ENCODE measurements at places on chromosomes 1 and 21.

- peak; percentile 32 for DNase-seq
Measured at GRCh38 chr21:21921410-21922232, 923.4 kb downstream of the NCAM2 start.

- no peak for DNase-seq
Measured at GRCh38 chr1:201818971-201819750, 9.8 kb upstream of the IPO9 start.

- no peak for DNase-seq
Measured at GRCh38 chr1:157399343-157399983, 152.9 kb downstream of the FCRL5 start.

GRCh38 chr1:150564051-150564991 is 15.1 kb downstream of the MCL1 start:
- DNase-seq = no peak

DNA sequence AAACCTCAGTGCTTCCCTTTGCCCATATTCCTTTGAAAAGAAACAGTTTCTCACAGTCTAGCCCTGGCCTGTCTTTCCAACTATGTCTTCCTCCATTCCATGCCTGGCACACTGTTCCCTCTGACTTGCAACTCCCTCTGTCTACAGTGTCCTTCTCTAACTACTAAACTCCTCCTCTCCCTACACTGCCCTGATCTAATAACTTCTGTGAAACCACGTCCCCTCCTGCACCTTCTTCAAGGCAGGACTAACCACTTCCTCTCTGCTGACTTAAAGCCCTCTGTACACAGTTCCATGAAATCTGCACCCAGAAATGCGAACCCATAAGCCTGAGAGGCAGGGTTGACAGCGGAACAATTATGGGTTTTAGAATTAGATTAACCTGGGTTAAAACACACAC is 62.2 kb upstream of the ATP1B1 start:
- no peak for DNase-seq

GRCh38 chr1:65538086-65538485 is 117.6 kb downstream of the LEPR start:
- DNase-seq = no peak

DNA sequence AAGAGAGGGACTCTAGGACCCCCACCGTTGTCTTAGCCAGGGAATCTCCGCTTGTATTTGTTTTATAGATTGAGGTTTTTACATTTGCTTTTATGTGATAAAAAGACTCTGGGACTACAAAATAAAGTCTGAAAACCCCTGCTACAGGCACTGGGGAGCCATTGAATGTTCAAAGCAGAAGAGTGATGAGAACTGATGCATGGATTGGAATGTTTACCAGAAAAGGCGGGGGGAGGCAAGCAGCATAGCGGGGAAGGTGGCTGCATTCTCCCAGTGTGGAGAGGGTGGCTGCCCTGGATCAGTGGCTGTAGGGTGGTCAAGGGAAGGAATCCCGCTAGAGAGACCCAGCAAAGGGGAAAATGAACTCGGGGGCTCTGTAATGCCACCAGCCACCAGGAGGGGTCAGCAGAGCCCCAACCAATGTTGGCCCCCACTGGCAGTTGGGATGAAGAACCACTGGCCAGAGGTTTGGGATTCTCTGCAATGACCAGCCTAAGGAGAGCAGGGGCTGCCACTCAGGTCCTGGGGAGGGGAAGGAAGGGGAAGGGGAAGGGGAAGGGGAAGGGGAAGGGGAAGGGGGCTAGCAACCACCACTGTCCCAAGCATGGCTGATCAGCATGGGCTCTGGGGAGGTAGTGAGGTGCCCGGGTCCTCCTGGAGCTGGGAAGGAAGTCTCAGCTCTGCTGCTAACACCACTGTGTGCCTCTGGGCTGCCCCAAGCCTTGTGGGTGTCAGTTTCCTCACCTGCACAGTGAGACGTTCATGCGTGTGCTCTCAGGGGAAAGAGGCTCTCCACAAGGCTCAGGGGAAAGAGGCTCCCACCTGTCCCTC is 19.2 kb upstream of the PEF1 start:
- peak; percentile 12 for DNase-seq

- no peak for DNase-seq
Measured at GRCh38 chr1:205444300-205444930, 11.4 kb downstream of the BLACAT1 start.

DNA sequence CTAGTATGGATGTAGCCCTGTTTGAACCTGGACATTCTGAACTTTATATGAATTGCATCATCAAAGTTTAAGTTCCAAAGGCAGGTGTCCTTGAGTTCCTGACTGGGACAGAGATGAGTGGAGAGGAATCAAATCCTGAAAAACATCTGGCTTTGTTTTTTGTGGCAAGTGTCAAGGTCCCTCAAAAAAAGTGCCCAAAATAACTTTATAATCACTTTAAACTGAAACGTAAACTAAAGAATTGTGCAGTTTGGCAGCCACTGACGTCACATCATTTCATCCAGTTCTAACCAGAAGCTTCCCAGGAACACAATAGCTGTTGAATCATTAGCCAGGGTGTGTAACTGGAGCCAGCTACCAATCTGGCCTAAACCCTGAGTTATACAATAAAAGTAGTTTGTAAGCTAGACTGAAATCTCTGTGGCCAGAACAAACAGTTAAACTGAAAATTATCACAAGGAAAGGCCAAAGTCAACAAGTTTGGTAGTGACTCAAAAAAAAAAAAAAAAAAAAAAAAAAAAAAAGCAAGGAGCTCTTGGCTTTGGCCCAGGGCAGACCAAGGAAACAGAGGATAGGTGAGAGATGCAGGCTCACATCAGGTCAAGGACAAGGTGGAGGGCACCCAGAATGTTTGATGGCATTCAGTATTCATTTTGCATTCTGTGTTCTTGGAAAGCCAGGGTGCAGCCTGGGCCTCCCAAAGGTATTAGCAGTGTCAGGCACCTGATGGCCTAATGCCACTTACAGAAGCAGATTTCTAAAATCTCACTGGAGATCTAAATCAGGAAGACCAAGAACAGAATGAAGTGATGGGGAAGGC is 74.3 kb downstream of the TNFSF18 start:
- no peak for DNase-seq

DNA sequence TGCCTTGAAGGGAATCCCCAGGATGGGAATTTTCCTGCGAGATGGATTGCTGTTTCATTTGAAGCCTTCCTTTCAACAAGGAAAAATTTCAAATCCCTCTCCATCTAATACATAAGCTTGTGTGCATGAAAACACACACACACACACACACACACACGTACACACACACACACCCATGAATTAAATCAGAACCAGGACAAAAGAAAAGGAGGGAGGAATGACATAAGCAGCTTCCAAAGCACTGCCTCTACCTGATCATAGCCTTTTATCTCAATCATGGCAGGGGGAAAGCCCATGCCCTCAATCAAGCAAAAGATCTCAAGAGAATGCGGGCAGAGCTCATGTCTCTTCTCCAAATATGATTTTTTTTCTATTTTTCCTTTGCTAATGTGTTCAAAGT is 139.7 kb downstream of the SLC44A5 start:
- no peak for DNase-seq

DNA sequence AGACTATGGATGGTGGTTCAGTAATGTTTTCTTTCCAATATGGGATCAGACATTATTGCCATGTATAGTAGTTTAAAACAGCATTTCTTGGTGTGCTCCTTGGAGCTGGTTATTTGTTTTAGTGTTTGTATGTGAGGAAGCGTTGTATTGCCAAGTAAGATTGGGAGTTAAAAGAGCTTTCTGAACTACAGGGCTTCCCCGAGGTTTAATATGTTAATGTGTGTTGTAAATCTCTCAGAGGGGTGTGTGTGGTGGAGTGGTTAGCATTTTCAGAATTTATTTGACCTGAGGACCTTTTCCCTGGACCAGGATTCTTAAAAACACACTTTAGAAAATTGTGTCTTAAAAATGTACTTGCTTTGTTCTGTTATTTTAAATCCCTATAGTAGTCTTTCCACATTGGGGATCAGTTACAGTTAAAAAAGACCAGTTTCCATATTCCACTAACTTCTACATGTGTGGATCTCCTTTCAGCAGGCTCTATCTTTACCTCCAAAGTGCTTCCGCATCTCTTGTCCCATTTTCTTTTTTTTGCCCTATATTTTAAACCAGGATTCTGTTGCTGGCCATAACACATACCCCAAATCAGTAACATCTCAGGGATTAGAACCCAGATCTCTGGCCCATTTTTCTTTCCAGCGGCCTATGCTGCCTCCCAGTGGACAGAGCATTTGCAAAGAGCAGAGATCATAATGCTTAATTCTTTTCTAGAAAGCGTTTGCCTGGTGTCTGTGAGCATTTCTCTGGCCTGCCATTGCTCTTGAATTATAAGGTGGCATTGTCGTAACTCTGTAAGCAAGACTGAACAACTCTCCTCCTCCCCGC is 58.6 kb downstream of the PBX1 start:
- peak; percentile 63 for DNase-seq

DNA sequence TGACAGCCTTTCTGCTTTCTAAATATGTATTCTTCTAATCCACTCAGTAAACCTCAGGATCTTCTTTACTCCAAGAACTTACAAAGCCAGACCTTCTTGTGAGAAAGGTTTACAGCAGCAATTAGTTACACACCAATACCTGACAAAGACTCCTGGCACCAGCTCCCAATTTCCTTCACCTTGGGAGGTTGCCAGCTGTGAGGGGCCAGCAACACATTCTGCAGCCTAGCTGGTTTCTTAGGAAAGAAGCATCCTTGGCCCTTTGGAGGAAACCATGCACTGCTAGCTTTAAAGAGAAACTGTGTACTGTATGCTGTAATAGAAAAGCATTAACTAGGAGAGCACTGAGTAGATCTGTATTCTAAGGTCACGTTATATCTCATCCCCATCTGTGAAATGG is 10.8 kb downstream of the FYB2 start:
- DNase-seq = no peak

- no peak for DNase-seq
Measured at GRCh38 chr1:83109692-83110091, 889.2 kb downstream of the TTLL7 start.

DNA sequence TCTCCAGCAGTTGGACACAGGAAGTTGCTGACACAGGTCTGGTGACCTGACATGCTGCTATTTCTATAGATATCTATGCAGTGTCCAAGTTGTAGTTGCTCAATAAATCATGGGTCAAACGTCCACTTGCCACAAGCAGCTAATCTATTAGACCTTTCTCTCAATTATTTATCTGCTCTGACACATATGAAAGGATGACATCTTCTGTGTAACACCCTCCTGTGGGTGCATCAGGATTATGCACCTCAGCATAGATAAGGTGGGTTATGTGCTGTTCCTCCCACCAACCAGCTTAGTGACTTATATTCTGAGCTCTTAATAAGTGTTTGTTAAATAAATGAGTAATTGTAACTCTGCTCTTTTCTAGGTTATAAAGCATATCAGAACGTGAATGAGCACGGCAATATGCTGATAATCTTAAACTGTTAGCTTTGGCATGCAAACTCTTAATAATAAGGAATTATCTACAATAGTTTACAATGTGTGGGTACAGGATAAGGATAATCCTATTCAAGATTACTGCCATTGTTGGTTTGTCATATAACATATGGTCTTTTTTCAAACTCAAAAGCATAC is 90.7 kb upstream of the GCLM start:
- no peak for DNase-seq

- DNase-seq = no peak
Measured at GRCh38 chr1:6513320-6513801, 21.9 kb upstream of the PLEKHG5 start.

- no peak for DNase-seq
Measured at GRCh38 chr21:32426592-32427051, 14.1 kb downstream of the EVA1C start.

GRCh38 chr1:29121516-29121935 is 2.2 kb downstream of the TMEM200B start:
- DNase-seq = no peak

- DNase-seq = no peak
Measured at GRCh38 chr1:62012836-62013235, 181.8 kb upstream of the L1TD1 start.

- no peak for DNase-seq
Measured at GRCh38 chr1:230759369-230760065, 12.3 kb downstream of the CAPN9 start.

- DNase-seq = peak; percentile 36
Measured at GRCh38 chr1:43936431-43937151, 3.0 kb downstream of the ARTN start.

- no peak for DNase-seq
Measured at GRCh38 chr1:101290119-101290921, 53.5 kb downstream of the S1PR1 start.

DNA sequence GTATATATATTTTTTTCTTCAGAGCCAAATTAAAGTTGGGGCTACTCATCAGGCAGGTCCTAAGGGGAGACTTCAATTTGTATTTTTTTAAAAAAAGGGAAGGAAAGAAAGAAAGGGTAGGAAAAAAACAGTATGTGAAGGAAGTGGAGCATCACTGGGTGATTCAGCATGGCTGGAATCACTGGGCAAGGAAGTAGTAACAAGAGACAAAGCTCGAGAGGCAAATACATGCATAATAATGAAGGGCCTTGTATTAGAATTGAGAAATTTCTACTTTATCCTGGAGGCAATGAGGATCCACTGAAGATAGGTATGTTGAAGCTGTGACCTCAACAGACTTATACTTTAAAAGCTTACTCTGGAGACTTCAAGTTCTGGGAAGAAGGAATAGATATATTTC is 184.4 kb downstream of the COQ8A start:
- DNase-seq = no peak

DNA sequence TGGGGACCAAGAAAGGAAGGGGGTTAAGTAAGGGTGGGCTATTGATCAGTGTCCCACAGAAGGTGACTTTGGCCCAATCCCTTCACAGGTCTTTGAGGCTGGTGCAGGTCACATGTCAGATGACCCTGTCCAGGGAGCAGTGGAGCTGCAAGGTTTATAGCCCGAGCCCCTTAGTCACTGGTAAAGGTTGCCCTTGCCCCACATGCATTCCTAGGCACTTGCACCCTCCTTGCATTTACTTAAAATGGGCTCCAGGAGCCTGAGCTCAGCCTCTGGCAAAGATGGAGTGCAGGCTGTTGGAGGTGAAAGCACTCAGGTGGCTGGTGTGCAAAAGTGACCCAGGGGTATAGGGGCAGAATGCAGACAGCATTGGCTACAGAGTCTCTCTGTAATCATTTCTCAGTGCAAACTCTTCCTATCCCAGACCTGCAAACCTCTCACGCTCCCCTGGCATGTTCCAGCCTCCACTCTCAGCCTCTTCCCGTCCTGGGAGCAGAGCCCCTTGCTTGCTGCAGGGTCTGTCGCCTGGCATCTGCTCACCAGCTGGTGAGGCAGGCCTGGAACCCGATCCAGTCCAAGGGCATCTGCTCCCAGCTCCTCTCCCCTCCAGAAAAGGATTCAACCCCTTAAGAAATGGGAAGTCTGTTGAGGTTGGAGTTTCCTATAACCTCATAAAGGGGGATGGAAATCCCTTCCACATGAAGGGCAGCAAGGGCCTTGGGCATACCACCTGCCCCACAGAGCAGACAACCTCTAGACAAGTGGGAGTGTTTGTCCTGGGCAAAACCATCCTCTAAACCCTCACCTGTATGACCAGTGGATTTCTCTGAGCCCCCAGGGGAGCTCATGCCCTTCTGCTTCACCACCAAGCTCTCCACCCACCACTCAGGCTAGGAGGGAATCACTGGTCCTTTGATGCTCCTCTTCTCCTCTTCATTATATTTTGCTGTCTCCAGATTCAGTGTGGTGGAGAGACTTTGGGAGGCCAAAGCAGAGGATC is 23.1 kb upstream of the PTPRF start:
- no peak for DNase-seq

All from NCI-H1092 treated with DMSO at 0.1 percent for 48 hours (cell line).